Nephron progenitor cell (in vitro differentiated cells): ENCODE measurements at places on chromosomes 6 and 20.
A peak's percentile ranks its signal among the peaks of the same experiment; 100 is the strongest.

GRCh38 chr20:8304124-8304816, 172.2 kb downstream of the PLCB1 start:
- no peak for DNase-seq

DNA sequence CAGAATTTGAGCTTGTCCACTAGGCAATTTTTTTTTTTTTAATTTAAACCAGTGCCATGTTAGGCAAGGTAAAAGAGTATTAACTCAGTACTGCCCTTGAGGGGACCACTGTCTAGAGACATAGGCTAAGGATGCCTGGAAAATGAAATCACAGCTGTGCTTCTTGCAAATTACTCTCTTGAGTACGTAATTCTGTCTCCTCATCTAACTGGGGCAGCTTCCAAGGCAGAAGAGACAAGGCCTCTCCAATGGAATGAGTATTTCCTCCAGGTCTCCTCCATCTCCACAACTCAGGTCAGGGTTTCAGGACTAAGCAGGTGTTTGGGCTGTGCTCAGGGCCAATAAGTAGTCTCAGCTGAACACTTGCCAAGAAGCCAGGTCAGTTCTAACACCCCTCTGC, 33.8 kb upstream of the MRPS10 start:
- DNase-seq, result no peak

DNA sequence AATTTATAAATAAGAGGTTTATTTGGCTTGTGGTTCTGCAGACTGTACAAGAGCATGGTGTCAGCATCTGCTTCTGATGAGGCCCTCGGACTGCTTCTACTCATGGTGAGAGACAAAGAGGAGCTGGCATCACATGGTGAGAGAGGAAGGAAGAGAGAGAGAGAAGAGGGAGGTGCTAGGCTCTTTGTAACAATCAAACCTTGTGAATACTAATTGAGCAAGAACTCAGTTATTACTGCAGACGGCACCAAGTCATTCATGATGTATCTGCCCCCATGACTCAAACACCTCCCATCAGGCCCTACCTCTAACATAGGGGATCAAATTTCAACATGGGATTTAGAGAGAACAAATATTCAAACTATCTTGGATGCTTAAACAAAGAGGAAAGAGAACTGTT, 6.3 kb upstream of the SIRPG start:
- DNase-seq, result no peak

DNA sequence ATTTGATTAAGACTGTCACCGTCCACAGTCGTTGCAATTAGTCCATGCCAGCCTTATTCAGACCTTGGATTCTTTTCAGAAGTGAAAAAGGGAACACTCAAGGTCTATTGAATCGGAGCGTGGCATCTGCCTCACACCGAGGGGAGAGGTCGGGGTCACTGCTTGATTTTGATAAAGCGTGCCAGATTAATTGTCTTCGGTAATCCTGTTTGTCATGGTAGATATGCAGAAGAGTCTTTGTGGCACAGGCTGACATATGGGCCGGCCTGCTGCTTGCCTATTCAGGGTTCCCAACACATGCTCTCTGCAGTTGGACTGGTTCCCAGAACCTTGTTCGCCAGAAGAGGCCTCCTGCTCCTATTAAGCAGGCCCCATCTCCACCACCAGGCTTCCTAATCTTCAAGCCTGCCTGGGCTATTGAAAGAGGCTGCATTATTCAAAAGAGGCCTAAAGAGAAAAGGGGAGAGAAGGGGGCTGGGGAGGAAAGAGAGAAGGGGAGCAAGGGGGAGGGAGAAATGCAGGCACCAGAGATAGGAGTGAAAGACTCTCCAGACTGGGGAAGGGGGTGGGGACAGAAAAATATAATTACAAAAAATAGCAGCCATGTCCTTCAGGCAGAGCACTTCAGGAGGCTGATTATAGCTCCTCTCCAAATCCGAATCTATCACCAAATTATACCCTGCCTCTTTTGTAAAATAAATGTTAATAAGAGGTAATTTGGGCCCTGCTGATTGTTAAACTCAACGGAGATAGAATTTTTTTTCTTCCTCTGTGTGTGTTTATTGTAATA, 611.3 kb downstream of the HDGFL1 start:
- DNase-seq, result no peak

GRCh38 chr20:50916934-50917333, 14.3 kb downstream of the ADNP start:
- no peak for DNase-seq

DNA sequence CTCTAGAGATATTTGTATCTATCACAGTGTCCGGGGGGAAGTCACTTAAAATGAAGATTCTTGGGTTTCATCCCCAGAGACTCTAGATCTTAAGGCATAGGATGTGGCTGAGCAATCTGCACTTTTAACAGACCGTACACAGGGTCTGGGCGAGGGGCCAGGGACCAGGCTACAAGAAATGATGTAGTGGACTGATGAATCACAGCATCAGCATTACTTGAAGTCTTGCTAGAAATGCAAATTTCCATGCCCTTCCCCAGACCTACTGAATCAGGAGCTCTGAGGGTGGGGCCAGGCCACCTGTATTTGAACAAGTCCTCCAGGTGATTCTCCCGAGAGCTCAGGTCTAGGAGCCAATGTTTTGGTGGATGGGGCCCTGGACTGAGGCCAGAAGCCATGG, 168.4 kb downstream of the DOK5 start:
- no peak for DNase-seq

DNA sequence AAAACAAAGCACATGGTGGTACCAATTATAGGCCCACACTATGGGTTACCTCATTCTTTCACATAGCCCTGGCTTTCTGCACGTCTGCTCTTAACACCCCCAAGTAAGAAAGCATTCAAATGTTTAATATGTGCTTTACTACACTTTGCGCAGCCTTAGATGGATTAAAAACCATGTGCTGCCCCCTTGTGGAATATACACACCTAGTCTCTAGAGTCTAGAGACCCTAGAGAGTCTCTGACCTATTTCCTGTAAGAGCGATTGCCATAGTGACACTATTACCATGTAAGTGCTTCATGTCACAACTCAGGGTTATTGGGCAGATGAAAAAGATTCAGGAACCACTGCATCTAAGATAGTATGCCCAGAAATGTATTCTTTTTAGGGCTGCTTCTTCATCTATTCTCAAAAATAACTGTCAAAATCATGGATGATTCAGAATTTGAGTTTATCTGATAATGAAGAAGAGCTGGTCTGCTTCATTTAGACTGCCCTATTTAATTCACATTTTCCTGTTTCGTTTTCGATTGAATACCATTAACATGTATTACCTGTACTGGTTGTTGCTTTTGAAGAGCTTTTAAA, 186.3 kb downstream of the ADGB start:
- DNase-seq, result peak; percentile 16

GRCh38 chr6:35669451-35670045, 19.2 kb downstream of the FKBP5 start:
- no peak for DNase-seq

GRCh38 chr6:134424165-134424797, 106.4 kb upstream of the SGK1 start:
- no peak for DNase-seq

DNA sequence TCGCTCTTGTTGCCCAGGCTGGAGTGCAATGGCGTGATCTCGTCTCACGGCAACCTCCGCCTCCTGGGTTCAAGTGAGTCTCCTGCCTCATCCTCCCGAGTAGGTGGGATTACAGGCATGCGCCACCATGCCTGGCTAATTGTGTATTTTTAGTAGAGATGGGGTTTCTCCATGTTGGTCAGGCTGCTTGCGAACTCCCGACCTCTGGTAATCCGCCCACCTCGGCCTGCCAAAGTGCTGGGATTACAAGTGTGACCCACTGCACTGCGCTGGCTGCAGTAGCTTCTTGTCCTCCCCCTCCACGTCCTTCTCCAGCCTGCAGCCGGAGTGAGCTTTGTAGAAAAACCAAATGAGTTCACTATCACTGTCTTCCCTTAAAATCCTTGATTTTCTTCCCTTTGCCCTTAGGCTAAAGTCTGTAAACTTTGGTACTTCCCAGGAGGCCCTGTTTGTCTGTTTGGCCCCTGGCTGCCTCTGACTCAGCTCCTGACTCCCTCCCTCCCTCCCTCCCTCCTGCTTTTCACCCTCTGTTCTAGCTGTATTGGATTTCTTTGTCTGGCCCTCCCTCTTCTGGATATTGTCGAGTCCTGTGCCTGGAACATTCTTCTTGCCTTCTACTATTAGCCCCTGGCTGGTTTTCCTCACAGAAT, 12.9 kb downstream of the PARD6B start:
- DNase-seq, result peak; percentile 38

DNA sequence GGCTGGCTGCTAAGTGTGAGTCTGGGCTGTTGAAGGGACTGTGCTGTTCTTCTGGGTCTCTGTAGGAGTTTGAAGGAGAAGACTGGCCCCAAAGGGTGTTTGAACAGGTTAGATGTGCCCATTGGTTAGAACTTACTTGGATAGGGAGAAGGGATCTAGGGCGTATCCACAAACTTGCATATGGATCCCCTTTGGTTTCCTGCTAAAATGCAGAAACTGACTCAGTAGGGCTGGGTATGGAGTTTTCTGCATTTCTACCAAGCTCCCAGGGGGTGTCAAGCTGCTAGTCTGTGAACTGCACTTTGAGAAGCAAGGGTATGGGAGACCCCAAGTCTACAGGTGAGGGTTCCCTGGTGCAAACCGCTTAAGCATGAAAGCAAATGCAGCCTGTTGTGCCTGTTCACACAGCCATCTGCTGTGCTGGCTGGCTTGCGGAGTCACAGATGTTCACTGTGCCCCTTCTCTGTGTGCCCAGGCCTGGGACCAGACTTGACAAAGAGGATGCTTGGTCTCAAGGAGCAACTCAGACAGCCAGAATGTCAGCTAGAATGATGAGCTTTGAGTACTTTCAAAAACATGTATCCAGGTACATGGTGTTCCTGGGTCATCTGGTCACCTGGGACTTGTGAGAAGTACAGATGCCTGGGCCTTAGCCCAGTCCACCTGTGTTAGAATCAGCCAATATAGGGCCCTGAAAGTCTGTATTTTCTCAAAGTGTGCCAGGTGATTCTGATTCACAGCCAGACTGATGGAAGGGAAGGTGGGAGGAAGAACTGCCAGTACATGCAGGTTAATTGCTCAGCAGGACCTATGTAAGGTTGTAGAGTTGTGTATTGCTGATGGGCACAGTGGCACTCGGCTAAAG, 7.4 kb downstream of the PPP1R16B start:
- no peak for DNase-seq

DNA sequence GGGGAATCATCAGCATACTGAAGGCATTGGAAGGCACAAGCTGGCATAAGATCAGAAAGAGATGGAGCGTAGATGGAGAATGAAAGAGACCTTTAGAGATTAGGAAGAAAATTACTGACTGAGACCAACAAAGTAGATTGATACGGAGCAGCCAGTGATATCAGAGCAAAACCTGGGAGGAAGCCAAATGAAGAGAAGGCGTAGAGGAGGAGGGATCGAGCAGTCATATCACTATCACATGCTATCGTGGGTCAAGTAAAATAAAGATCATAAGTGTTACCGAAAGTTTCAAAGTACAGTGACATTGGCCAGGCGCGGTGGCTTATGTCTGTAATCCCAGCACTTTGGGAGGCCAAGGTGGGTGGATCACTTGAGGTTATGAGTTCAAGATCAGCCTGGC, 53.6 kb upstream of the FANCE start:
- no peak for DNase-seq

DNA sequence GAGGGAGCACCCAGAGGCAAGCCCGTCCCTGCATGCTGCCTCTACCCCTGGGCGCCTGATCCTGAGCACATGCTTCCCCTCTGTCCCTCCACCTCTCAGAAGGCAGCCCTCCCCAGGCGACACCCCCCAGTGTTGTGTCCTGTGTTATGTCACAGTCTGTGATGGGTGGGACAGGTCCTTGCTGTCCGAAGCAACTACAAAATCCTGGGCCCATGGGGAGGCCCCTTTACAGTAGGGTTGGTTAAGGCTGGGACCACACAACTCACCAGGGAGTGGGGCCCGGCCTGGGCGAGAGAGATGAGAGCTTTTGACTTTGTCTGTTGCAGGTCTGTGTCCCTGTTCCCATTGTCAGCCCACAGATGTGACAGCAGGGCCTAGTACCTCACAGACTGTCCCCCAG, 78.0 kb downstream of the DHX35 start:
- no peak for DNase-seq

- no peak for DNase-seq
Observed at GRCh38 chr6:5905431-5906339, 101.0 kb downstream of the NRN1 start.

DNA sequence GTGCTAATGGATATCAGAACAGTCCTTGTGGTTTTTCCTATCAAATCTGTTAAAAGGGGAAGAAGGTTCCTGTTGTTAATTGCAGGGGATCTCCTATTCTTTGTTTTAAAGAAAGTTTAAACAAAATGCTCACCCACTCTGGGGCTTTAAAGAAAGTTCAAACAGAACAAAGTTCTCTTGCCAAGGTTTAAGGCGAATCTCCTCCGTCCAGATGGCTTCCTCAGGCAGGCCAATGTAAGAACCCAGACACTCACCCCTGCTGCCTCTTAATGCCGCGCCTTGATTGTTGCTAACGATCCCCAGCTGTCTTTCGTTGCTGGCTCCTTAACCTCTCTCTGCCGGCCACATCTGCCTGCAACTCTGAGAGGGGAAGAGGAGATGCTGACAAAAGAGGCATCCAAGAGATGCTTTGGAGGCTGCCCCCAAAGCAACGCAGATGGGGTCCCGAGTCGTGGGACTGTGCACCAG, 235.0 kb upstream of the PRDM1 start:
- DNase-seq, result no peak

- DNase-seq, result no peak
Observed at GRCh38 chr6:15131234-15131633, 114.6 kb upstream of the JARID2 start.

- no peak for DNase-seq
Observed at GRCh38 chr6:137233911-137234863, 15.0 kb upstream of the IFNGR1 start.

- no peak for DNase-seq
Observed at GRCh38 chr20:63359937-63360849, 956 bp downstream of the CHRNA4 start.

- DNase-seq, result no peak
Observed at GRCh38 chr20:4563031-4563430, 158.7 kb upstream of the PRND start.

GRCh38 chr20:43955062-43955749, 40.6 kb downstream of the TOX2 start:
- DNase-seq, result no peak

DNA sequence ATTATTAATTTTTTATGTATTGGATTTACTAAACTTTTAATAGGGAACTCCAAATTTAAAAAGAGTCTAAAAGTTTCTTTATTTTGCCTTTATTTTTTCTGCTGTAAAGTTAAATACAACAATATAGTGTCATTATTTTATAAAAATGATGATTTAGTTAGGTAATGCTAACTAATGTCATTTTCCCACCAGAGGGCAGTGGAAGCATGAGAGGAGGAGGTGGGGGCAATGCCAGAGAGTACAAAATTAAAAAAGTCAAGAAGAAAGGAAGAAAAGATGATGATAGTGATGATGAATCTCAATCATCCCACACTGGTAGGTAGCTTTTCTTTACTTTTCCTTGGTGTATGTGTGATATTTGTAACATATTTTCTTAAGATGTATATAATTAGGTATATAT, 20.2 kb upstream of the FHL5 start:
- DNase-seq, result no peak
